HFFc6 (cell line): ENCODE measurements at places on chromosomes 3 and 15.

DNA sequence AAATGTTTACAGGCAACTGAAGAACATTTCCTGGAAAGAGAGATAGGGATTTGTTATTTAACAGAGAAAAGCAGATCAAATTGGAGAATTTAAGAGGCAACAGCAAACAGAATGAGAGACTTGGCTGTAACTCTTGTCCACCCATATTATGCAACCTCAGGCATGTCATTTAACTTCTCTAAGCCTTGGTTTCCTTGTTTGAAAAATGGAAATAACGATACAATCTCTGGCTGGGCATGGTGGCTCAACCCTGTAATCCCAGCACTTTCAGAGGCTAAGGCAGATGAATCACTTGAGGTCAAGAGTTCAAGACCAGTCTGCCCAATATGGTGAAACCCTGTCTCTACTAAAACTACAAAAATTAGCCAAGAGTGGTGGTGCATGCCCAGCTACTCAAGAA is 23.7 kb downstream of the ARRDC4 start:
- no peaks in the 10 kb centered on the region for H3K27me3 ChIP-seq
- peaks cover 21% of the 10 kb centered on the region for H3K36me3 ChIP-seq
- peaks cover 24% of the 10 kb centered on the region for H3K4me1 ChIP-seq
- no peak overlapping the region; the same call in 1 of the 2 replicates for H3K4me3 ChIP-seq

DNA sequence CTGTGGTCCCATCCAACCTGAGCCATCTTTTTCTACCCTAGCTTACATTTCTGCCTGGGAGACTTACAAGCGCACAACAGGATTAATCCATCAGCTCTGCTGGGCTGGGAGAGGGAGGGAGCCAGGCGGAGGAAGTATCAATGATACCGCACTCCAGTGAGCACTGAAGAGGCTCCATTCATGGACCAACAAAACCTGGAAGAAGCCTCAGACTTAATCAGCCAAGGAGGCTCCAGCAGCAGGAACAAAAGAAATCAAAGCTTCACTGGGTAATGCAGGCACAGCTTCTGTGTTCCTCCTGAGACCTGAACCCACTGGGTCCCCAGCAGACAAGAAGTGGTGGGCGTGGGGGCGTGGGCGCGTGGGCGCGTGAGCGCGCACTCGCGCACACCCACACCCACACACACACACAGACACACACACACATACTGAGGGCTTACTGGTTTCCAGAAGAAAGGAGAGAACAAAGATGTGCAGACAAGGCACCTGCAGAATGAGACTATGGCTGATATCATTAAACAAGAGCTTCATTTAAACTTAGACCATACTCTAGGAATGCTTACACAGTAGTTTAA is 87.0 kb upstream of the BOC start:
- no peak for DNase-seq
- peaks cover 8% of the 10 kb centered on the region for H3K27me3 ChIP-seq
- no peak overlapping the region for H3K4me3 ChIP-seq
- H3K27ac ChIP-seq = no peak overlapping the region
- H3K36me3 ChIP-seq = no peaks in the 10 kb centered on the region

- peaks cover 20% of the 10 kb centered on the region for H3K27me3 ChIP-seq
- H3K4me3 ChIP-seq = no peak overlapping the region
- H3K27ac ChIP-seq = no peak overlapping the region
- no peak for DNase-seq
- H3K4me1 ChIP-seq = peaks cover 9% of the 10 kb centered on the region
Measured at GRCh38 chr15:42154212-42154941, 2.1 kb downstream of the PLA2G4F start.

DNA sequence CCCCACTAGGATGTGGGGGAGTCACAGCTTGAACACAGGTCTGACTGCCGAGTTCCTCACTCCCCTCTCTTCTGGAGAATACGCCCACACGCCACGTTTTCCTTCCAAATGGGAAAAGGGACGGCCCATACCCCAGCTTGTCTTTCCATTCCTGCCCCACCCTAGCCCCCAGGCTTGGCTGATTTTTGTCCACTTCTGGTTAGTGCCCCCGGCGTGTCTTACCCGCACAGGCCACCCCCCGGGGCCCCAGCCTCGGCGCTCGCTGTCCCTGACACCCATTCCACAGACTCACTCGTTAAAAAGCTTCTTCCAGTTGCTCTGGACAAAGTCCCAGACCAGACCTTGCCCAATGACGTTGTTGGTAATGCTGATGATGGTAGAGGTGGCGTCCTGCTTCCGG is 14.5 kb downstream of the MESP2 start:
- peaks cover 2% of the 10 kb centered on the region for H3K27me3 ChIP-seq
- no peak for DNase-seq
- H3K36me3 ChIP-seq = peaks cover 54% of the 10 kb centered on the region
- H3K4me3 ChIP-seq = no peak overlapping the region
- H3K4me1 ChIP-seq = peaks cover 30% of the 10 kb centered on the region

DNA sequence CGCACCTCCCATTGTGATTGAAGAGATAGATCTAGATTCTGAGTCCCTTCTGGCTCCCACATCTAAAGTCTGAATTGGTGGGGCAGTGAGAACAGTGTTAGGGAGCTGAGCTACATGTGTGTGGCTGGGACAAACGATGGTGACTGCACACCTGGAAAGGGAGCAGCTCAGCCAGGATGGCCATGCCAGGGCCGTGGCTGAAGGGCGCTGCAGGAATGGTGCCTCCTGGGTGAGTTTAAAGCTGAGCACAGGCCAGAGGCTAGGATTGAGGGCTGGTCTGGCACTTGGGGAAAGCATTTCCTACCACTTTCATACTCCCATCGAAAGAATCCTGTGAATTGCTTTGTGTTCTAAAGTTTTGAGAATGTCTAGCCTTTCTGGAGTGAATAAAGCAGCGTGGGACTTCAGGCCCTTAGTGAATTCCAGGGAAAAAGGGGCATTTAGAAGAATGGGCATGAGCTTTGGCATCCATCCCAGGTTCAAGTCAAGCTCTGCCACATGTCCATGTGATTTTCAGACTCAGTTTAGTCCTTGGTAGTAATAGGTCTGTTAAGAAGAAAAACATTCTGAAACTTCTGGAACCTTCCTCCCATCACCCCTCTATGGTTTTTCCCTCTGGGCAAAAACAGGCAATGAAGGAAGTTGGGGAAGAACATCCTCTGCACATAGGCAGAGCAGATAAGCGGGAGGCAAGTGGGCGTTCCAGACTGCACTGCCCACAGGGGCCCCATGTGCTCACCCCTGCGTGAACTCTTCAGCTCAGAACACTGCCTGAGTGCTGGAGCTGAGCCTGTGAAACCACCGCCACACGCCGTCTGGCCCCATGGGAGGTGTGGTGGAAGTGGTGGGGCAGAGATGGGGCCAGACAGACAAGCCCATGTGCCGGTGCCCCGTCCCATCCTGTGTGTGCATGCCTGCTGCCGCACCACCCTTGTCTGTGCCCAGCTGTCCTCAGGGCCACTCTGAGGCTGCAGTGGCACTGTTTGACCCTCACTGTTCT is 12.9 kb upstream of the CPNE9 start:
- H3K27ac ChIP-seq = no peak overlapping the region
- H3K36me3 ChIP-seq = peaks cover 6% of the 10 kb centered on the region
- peaks cover 2% of the 10 kb centered on the region for H3K27me3 ChIP-seq
- H3K4me3 ChIP-seq = no peak overlapping the region
- H3K4me1 ChIP-seq = peaks cover 13% of the 10 kb centered on the region
- no peak for DNase-seq
